ENCODE measurements at places on chromosomes 6 and 20.

DNA sequence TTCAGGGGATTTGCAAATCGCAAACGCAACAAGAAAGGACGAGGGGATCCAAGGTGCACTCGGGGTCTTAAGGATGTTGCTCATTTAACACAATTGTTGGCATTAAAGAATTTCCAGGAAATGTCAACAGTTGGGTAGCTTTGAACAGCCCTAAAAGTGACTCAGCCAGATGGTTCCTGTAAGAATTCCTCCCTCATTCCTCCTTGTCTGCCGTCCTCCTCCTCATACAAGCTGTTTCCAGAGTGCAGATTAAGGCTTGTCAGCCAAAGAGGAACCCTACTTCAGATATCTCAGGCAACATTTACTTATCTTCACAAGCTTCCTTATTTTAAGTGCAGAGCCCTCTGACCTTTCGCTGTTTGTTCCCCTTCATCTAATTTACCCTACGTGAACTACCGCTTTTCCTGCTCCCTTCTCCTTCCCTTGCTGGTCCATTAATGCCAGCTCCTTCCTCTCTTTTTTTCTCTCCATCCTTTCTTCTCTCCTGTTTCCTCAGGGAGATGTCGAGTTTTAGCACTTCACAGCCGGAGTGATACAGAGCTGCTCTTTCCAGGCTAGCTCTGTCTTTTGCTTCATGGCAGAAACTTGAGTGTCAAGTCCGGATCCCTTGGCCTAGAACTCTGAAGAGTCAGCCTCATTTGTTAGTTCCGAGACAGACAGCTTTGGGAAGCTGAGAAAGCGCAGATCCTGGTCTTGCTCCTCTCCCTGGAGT, 26.1 kb upstream of the TBC1D7 start:
- peak; percentile 63 for DNase-seq

DNA sequence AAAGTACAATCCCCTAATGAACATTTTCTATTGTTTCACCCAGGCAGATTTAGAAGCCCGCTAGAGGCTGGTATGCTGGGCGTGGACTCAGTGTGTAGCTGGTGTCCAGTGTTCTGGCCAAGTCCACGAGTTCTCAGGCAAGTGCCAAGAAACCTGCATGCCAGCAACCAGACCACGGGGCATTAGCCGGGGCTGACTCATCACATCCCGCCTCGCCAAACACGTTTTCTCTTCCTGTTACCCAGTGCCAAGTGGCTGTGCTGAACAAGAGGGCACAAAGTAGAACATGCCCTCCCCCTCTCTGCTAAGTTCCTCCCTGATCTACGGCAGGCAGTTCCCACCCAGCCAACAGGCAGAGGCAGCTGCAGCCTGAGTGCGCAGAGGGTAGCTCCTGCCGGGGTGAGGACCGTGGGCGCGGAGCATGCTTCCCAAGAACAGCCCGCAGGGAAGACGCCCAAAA, 29.6 kb downstream of the RAMACL start:
- DNase-seq: no peak

GRCh38 chr6:125577124-125577662, 172.2 kb upstream of the HEY2 start:
- no peak for DNase-seq

- DNase-seq: no peak
These were observed 290.4 kb upstream of the HSF2 start for GRCh38 chr6:122109075-122109474.

- no peak for DNase-seq
These were observed 24.1 kb downstream of the TFAP2C start for GRCh38 chr20:56653211-56653610.

GRCh38 chr6:35425284-35425683, 26.9 kb upstream of the FANCE start:
- DNase-seq: peak; percentile 90

DNA sequence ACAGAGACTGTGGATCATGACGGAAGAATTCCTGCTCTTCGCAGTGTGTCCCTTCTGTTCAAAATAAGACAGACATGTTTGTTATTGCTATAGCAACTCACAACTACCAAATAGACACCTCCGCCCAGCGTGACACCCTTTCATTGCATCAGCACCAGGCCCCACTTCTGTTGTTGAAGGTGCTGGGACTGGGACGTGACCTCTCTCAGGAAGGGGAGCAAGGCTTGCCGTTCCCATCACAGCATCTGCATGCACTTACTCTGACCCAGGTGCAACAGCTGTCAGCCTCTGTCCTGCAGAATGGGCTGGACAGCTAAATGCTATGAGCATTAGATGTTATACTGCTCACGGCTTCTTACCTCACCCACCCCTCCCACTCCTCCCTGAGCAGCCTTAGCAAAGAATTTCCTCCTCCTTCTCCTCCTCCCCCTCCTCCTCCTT, 94.1 kb downstream of the DACT2 start:
- DNase-seq: no peak

DNA sequence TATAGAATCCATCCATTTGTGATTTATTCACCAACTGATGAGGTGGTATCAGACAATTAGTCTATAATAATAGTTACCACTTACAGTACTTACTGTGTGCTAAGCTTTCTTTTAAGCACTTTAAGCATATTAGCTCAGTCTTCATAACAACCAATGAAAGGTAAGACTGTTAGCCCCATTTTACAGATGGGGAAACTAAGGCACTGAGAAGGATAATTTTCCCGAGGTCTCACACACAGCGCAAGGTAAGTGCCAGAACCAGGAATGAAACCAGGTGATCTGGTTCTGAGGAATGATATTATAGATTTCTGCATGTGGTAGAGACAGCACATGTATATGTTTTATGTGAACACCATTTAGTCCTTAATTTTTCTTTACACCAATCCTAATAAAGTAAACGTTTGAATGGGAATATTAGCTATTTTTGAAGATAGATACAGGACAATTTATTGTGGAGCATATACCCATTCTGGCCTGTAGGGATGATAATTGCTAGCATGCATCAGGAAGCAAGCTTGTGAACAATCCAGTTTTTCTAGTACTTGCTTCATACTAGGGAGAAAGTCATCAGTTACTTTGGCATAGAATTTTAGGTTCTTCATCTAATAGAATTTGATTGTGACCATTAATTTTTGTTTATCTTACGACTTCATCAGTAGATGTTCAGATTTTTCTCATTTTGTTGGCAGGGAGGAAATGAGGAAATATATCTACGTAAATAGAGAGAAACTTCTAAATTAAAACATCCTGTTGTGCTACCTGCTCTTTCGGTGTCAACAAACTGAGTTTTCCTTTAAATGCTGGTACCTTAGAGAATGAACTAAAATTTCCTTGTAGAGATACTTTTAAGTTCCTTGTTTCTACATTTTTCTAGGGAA, 3.0 kb downstream of the YWHAB start:
- DNase-seq: no peak

DNA sequence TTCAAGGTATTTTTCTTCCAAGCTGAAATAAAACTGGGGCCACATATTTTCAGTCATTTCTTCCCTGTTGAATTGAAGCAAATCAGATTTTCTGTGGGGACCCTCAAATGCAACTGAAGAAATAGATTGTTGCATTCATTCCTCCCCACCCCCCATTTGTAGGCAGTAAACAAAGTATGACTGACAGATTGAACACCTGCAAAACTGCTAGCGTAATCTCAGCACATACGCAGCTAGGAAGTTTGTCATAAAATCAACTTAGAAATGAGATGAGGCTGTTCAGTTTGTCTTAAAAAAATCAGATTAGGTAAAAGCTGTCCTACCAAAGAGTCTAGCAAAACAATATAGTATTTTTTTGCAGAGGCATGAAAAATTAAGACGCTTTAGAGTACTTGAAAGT, 8.9 kb downstream of the GZF1 start:
- no peak for DNase-seq

DNA sequence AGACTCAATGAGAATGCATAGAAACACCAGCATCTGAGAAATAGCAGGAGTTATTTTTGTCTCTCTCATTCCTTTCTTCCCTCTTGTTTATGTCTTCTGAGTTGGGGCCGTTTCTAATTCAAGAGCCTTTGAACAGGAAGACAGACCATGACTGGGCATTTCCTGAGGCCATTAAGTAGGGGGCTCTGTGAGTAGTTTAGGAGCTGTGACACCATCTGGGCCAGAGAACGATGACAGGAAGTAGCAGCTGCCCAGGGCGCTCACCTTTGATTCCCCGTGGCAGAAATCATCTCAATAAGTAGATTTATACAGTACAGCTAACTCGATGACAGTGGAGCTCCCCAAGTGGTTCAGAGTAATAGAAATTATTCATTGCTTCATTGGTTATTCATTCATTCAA, 298.4 kb upstream of the PLN start:
- DNase-seq: no peak

DNA sequence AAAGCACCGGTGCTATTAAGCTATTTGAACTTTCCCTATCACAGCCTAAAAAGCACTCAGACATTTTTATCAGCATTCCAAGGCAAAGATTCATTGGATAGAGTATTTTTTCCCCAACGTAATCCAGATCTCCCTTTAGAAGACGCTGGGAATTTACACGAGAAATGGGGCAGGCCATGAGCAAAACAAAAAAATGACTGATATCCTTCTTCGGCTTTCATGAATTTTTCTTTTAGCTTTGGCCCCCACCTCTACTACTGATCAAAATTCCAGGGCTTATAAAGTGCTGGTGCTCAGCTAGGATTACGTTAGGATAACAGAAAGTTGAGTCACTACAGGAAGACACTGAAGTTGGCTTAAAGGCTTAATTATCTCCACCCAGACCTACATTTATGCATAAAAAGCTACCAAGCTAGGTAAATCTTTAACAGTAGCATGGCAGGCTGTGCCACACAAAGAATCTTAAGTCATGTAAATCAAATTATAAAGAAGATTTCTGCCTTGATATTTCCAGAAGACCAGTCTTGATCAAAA, 418.5 kb upstream of the BTBD3 start:
- no peak for DNase-seq
